ENCODE measurements at places on chromosomes 2 and 18.
A peak's percentile ranks its signal among the peaks of the same experiment; 100 is the strongest.

- DNase-seq, result no peak
Observed at GRCh38 chr2:237210763-237211162, 125.1 kb downstream of the COPS8 start.

- DNase-seq, result peak; percentile 61
Observed at GRCh38 chr2:27582695-27583389, at the start of gene ZNF512. ZNF512 (plus strand) TSS chr2:27583042; CDS start chr2:27583113, 71 bp downstream.

GRCh38 chr18:26422472-26423162 is 125.7 kb downstream of the KCTD1 start:
- DNase-seq, result no peak

GRCh38 chr2:108637304-108637669 is 82.0 kb upstream of the RANBP2 start:
- no peak for DNase-seq

DNA sequence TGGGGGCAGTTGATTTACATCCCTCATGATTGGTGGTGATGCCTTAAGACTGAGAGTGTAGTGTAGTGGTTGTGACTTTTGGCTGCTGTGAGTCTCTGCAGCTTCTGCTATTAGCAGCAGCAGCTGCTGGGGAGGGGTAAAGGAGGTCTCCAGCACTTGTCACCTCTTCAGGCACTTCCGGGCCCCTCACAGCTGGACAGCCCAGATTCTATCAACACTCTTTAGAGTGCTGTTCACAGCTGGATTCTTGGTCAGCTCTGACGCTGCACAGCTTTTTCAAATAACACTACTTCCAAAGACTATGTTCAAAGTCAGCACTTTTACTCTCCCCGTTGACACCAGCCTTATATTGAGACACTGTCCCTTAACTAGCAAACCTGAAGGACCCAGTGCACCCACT is 396.0 kb downstream of the MEIS1 start:
- DNase-seq, result no peak

GRCh38 chr2:74922592-74923227 is 35.7 kb upstream of the POLE4 start:
- no peak for DNase-seq

DNA sequence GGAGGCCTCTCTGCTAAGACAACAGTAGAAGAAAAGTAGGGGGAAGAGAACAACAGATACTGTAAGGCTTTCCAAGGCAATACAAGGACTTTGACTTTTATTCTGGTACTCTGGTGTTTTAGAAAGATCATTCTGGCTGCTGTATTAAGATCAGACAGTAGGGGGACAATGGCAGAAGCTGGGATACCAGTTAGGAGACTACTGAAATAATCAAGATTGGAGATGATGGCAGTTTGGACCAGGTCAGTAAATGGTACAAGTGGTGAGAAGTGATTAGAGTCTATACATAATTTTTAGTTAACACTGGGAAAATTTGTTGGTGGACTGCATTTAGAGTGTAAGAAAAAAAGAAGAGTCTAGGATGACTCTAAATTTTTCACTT is 139.7 kb downstream of the ROCK1 start:
- DNase-seq, result no peak

GRCh38 chr18:2442726-2443275 is 128.5 kb downstream of the METTL4 start:
- no peak for DNase-seq

GRCh38 chr2:219228911-219229304 is 528 bp downstream of the ATG9A start:
- DNase-seq, result no peak

- no peak for DNase-seq
Observed at GRCh38 chr2:4556135-4556896, 852.9 kb downstream of the DCDC2C start.

All from activated CD4-positive, alpha-beta T cell treated with anti-CD3 and anti-CD28 coated beads, Interleukin-2, amount 50 U/mL, for 24 hours (primary cell).